ENCODE measurements at places on chromosomes 3 and 15.

GRCh38 chr3:14831916-14832450 lies 13.2 kb downstream of the FGD5 start:
- no peak for DNase-seq

- DNase-seq, result no peak
Measured at GRCh38 chr15:69760890-69761568, 308.4 kb downstream of the RPLP1 start.

DNA sequence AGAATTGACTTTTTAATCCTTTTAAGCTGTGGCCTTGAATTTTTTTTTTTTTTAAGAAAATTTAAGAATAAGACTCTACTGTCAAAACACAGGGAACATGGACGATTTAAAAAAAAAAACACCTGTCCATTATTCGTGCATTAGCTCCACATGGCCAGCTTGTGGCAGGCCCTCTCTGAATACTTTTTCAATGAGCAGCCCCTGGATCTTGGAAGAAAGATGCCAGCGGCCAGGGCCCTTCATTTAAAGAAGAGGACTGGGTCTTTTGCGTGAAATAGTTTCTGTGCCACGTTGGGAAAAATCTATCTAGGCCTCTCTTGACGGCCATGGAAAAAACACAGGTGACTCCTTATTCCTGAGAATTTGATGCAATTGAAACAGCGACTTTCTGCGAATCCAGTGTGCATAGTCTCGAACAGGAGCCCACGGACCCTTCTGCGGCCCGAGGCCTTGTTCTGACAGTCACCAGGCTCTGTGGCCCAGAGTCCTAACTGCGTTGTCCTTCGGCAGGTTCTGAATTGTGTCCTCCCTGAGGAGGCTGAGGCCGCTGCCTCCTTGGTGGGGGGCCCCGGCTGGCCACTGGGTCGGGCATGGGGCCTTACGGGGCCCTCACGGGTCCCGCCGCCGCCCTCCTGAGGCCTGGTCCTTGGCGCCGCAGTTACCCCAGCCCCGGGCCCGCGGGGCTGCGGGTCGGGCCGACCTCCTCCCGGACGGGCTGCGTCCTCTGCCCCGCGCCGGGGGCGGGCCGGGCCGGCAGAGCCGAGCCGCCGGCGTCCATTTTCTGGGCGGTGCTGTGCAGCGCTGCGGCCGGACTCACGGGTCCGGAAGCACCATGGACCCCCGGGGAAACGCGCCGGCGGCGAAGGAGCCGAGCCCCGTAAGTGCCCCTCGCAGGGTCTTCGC lies 33.5 kb downstream of the ZBTB38 start:
- no peak for DNase-seq

GRCh38 chr3:14947100-14947885 lies at the start of gene NR2C2:
Gene NR2C2, plus strand, starts transcription at chr3:14947583. Its CDS starts 56,332 bp downstream, at chr3:15003915.
- peak; percentile 73 for DNase-seq

DNA sequence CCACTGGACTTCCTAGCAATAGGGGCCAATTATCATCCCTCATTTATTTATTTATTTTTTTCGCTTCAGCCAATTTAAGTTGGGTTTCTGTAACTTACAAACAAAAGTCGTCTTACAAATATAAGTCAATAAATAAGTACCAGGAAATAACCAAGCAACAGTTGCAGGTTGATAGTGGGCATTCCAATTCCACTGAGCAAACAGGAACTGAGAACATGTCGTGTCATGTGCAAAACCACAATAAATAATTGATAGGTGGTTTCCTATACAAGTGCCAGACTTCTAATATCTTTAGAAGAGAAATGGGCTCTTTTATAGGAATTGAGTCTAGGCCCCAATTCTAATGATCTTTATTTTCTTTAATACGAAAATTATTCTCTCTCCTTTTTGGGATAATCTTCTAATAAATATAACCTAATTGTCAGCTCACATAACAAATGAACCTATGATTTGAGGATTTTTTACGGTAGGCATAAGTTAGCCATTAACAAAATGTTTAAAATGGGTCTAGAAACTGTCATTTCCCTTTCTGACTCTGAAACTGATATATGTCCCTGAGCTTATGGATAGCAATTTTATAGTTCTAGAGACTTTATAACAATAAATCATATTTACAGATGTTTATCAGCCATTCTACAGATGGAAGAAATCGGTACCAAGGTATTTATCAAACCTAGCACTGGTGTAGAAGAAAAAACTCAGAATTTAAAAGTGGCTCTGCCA lies 571.8 kb downstream of the FOXP1 start:
- no peak for DNase-seq

GRCh38 chr3:42189001-42189460 lies 77.0 kb downstream of the CCK start:
- no peak for DNase-seq

DNA sequence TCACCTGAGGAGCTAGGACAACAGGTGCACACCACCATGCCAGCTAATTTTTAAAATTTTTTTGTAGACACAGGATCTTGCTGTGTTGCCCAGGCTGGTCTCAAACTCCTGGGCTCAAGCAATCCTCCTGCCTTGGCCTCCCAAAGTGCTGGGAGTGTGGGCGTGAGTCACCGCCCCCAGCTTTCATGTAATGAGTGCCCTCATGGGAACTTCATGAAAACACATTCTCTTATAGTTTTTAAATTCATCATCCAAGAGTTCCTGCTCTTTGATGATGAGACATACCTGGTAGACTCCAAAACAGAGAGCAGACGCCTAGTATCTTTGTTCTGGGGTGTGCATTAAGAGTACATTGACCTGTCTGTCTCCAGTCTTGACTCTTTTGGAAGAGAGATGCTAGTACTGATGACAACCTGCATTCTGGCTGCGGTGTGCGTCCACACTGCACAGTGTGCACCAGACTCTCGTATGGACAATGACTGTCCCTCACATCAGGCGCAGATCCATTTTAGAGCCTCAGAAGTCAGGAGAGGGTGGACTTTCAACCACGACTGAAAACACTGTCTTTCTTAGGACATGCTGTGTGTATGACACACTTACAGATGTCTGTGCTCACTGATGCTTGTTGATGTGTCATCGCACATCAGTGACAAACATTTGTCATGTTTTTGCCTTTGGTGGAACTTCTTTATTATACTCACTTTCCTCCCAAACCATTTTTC lies 2.0 kb downstream of the NRROS start:
- no peak for DNase-seq

GRCh38 chr15:41337631-41338522 lies 5.2 kb downstream of the NUSAP1 start:
- DNase-seq, result no peak
